ENCODE measurements at places on chromosomes 11 and 22.

- DNase-seq, result no peak
Measured at GRCh38 chr11:85776951-85777602, 33.9 kb downstream of the SYTL2 start.

- no peak for DNase-seq
Measured at GRCh38 chr22:49155770-49156580, 671.7 kb downstream of the BRD1 start.

DNA sequence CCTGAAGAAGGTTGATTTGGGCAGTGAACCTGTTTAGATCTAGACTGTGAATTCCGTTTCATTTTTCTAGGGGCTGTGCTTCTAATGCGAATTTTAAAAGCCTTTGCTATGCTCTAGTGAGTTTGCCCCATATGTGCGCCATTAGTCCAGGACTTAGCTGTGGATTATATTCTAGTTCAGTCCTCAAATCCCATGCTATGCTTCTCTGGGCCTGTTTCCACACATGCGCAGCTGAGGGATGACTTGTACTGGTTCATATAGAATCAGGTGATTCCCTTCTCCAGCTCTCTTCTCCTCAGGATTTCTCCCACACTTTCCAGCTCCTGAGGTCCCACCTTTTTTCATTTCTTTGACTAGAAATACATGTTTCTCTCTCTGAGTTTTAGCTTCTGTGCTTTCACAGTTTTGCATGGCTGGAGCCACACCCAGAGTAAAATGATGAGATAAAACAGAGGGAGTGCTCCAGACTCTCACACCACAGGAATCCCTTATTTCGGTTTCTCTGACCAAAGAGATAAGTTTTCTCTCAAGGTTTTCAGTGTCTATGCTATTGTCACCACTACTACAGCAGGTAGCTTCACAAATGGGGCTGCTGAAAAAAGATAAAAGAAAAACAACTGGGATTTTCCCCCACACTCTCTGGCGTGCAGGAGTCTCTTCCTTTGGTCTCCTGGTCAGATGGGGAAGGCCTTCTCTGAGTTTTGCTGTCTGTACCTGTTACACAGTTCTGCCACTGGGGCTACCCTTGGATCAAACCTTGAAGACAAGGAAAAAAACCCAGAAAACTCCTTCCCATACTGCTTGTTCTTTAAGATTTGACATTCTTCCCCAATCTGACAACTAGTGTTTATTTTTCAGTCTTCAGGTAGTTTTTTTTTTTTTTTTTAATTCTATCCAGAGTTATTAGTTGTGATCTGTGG lies 96.2 kb upstream of the TEAD1 start:
- DNase-seq, result no peak

DNA sequence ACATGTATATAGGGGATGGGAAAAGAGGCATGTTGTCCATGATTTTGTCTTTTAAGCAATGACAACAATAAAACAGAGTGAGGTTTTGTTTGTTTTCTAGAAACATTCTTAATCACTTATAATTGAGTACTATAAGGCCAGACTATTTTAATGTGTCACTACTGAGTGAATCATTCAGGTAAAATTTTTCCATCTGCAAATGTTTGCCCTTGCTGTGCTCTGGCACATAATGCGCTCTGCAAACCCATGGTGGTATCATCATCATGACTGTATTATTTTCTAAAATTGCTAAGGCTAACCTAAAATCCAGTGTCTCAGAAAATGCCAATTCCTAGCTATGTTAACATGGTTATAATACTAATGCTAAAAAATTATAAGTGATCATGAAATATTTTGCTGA lies 261.2 kb downstream of the CADM1 start:
- peak; percentile 42 for DNase-seq

GRCh38 chr11:78933350-78933749 lies 358.7 kb upstream of the NARS2 start:
- DNase-seq, result peak; percentile 88

- DNase-seq, result no peak
Measured at GRCh38 chr11:58525037-58525614, 17.2 kb upstream of the OR5B21 start.

- peak; percentile 1 for DNase-seq
Measured at GRCh38 chr11:124329787-124330478, 9.9 kb upstream of the OR8D2 start.

- no peak for DNase-seq
Measured at GRCh38 chr11:99893811-99894210, 793.3 kb upstream of the ARHGAP42 start.

DNA sequence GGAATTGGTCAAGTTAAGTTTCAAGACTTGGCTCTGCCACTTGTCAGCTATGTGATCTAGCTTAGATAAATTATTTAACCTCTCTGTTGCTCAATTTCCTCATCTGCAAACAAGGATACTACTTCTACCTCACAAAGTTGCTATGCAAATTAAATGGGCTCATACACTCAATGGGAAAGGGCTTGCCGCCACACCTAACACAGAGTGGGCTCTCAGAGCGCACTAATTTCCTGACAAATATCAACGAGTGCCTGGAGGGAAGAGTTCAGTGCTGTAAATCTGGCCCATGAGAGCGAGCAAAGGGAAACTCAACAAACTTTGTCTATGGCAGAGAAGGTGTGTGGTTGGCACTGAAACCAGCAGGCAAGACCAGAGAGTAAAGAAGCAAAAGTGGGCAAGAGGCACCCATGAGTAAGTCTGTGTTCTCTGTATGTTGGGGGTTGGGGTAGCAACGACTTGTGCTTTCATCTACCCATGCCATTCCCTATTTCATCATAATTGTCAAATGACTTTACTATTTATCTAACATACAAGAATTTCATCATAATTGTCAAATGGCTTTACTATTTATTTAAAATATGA lies 60.7 kb upstream of the PHF21A start:
- no peak for DNase-seq

DNA sequence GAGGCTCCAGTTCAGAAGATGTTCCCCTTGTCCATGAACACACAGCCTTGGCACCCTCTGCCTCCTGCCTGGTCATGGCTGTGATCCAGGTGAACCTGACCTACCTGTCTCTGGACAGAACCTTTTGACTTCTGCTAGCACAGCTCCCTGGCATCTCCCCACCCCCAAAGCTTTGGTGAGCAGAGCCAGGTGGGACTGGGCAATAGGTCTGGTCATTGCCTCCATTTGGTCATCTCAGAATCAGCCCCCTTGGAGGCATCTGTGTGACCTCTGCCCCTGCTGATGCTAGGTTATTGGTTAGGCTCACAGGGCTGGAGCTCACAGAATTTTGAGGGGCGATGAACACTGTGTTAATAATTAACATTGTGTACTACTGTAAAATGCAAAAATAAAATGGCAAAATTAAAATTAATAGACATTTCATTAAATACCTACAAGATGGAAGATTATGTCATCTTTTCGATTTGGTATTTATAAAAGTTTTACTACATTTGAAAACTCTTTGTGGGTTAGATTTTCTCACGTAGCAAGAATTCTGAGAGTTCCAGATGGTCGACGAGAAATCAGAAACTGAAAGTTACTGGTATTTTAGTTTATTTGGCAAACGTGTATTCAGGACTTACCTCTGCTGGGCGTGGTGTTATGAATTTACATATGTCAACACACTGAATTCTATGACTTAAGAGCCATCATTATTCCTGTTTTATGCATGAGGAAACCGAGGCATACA lies 8.3 kb upstream of the KIAA0930 start:
- no peak for DNase-seq

- DNase-seq, result peak; percentile 82
Measured at GRCh38 chr22:19962909-19963806, 21.5 kb upstream of the TXNRD2 start.

Data from renal cortical epithelial cell (primary cell).